Stomach (tissue), 19 donors: ENCODE measurements at places on chromosomes 13 and 19. TPM values are rescaled to one million over a fixed set of nuclear protein-coding genes. Genes with fewer than 3 reads are reported as not detected.

The TEX101 gene
- polyA plus RNA-seq = 0.28 TPM

The ZNF575 gene
- 0.76 TPM for polyA plus RNA-seq

The OR7D2 gene
- 0.05 TPM for polyA plus RNA-seq

The METTL21C gene
- not detected for polyA plus RNA-seq

The HAUS5 gene
- 4.4 TPM for polyA plus RNA-seq

The CD79A gene
- 3.2 TPM for polyA plus RNA-seq

The PEAK3 gene
- not detected for polyA plus RNA-seq

The LILRB4 gene
- 1.8 TPM for polyA plus RNA-seq

The ZNF813 gene
- polyA plus RNA-seq = 0.70 TPM

The LRRC63 gene
- not detected for polyA plus RNA-seq

The MEX3D gene
- polyA plus RNA-seq = 4.9 TPM
